ENCODE measurements at places on chromosomes 5 and 9. TPM values are rescaled to one million over a fixed set of nuclear protein-coding genes. Genes with fewer than 3 reads are reported as not detected.
A peak's percentile ranks its signal among the peaks of the same experiment; 100 is the strongest.

SH3PXD2B gene
- 13.2 TPM for total RNA-seq

PHF19 gene
- 50.3 TPM for total RNA-seq

C9orf153 gene
- total RNA-seq, result not detected

PAX5 gene
- total RNA-seq, result 0.08 TPM

CCDC69 gene
- total RNA-seq, result 23.8 TPM

TMEM252 gene
- total RNA-seq, result not detected

IFNK gene
- not detected for total RNA-seq

ZNF483 gene
- 1.2 TPM for total RNA-seq

- no peak for DNase-seq
These were observed 477.1 kb downstream of the PDE4D start for GRCh38 chr5:59416451-59416850.

DNA sequence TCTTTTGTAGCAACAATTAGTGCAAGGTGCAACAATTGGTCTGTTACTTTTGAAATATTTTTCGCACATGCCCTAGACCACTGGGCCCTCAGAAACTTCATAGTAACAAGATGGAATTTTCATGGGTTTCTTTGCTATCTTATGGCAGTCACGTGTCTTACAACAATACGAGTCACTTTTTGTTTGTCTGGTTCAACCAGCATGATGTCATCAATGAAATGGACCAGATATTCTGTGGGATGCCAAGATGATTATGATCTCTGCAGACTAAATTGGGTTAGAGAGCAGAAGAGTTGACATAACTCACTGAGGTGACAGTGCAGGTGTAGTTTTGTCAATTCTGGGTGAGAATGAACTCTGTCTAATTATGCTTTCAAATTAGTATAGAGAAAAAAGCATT lies 239.6 kb upstream of the RIOK2 start:
- DNase-seq, result no peak

DNA sequence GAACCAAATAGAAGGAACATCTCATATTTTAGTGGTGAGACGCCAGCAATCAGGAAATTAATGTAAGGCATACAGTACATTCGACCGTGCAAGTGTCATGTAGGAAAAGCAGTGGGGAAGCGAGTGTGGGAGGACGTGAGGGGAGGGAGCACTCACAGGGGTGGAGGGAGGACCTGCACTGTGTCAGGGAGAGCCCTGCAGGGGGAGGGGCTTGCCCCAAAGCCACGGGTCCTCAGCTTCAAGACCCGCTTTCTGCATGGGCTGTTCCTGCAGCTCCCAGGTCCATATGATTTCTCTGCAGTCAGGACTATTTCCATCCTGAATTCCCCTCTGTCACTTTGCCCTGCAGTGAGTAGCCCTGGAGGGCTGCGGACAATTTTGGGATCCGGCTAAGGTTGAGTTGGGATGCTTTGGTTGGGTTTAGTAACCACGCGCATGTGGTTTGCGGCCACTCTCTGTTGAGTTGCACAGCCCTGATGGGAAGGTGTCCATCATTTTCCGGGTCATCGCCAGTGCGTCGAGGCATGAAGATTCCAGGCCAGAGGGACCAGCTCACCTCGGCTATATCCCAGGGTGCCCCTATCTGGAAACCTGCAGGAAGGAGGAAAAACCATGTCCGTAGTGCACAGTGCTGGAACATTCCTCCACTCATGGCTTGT lies 61.9 kb downstream of the IRX1 start:
- DNase-seq, result no peak

GRCh38 chr5:7991125-7991821 lies 122.3 kb downstream of the MTRR start:
- no peak for DNase-seq

DNA sequence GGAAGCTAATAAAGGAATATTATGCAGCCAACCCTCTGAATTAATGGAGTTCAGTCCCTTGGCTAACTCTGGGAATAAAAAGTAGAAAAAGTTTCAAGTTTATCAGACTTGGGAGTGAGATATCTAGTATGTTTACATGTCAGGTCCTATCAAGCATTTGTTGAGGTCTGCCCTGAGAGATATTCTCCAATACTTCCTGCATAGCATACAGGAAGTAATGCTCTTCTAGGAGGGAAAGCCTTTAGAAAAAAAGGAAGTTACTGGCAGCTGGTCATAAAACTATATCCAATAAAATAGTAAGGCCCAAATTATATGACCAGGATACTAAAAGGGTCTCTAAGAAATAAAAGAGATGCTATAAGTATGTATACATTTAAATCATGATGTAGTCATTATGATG lies 594.1 kb upstream of the FTMT start:
- no peak for DNase-seq

DNA sequence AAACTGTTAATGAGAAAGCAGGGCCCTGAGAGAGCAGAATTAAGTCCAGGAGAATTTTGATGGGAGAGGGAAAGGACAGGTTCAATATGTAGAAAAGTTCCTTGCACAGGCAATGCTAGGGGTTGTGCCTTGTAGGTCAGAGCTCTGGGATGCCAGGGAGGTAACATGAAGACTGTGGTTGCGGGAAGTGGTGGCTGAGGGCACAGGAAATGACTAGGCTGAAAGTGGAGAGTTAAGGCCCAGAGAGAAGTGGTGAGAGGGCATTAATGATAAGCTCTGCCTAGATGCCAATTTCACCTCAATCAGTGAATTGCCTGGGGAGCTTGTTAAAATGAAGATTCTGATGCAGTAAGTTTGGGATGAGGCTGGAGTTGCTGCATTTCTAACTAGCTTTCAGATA lies 31.5 kb upstream of the PPP3R2 start:
- DNase-seq, result no peak

GRCh38 chr9:5838884-5839571 lies 6.1 kb upstream of the ERMP1 start:
- DNase-seq, result peak; percentile 82

- DNase-seq, result peak; percentile 45
These were observed 7.0 kb downstream of the IGFBPL1 start for GRCh38 chr9:38417003-38417945.

GRCh38 chr5:68232277-68232676 lies 16.7 kb downstream of the PIK3R1 start:
- no peak for DNase-seq
